ENCODE measurements at places on chromosomes 5 and 9.
A peak's percentile ranks its signal among the peaks of the same experiment; 100 is the strongest.

GRCh38 chr5:68367717-68368116, 152.2 kb downstream of the PIK3R1 start:
- DNase-seq: no peak

GRCh38 chr9:108212184-108212583, 643.6 kb downstream of the ACTL7B start:
- no peak for DNase-seq

DNA sequence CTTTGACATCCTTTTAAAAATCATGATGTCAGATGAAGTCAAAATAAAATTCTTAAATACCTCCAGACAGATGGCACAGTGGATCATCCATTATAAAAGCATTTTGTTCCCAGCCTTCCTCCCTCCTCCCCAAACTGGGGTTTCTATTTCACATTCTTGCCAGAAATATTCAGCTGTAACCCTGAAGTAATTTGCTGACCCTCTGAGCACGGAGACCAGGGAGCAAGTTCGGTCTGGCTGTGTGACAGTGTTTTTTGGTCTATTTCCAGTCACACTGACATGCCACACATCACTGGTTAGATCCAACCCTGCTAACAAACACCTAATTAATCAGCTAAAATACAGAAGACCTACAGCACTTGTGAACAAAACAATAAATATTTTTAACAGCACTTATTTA, 126.2 kb upstream of the DMRT1 start:
- no peak for DNase-seq

DNA sequence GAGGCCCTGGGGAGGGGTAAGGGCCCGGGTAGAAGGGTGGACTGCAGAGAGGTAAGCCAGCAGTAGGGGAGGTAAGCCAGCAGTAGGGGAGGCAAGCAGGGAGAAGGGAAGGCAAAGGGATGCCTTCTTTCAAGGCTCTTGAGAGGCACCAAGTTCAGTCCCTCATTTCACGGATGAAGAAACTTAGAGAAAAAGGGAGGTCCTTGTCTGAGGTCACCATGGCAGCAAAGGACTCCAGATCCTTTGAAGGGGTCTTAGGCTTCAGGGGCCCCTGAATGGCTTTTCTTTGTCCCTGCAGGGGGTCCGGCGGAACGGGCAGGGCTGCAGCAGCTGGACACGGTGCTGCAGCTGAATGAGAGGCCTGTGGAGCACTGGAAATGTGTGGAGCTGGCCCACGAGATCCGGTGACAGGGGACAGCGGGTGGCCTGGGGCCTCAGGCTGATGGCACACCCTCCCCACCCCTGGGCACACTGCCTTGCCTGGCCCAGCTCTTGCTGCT, 42.6 kb downstream of the RGS3 start:
- no peak for DNase-seq

GRCh38 chr5:113140837-113141671, 164.5 kb downstream of the DCP2 start:
- DNase-seq: peak; percentile 82

GRCh38 chr9:89808076-89808755, 203.4 kb downstream of the GADD45G start:
- no peak for DNase-seq

GRCh38 chr9:96169484-96169883, 132.5 kb downstream of the HSD17B3 start:
- no peak for DNase-seq

DNA sequence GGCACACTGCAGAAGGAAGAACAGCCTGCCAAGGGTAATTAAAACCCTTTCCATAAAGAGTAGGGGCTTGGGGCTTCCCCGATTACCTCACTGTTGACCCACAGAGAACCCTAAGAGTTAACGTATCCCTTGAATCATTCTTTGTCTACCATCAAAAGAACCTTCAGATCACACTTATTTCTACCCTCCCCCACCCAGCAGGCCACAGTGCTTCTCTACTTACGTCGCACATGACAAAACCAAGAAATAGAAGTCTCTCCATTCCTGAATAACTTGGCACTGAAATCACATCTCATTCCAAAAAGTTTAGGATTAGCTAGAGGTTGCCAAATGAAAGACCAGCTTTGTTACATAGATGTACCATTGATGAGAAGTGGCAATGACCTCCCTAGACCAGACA, 268.7 kb upstream of the GAS1 start:
- no peak for DNase-seq
